Activated effector memory CD4-positive, alpha-beta T cell treated with Interleukin-2 at 50 U/mL for 16 hours (primary cell): ENCODE measurements at places on chromosomes 1 and 21.

DNA sequence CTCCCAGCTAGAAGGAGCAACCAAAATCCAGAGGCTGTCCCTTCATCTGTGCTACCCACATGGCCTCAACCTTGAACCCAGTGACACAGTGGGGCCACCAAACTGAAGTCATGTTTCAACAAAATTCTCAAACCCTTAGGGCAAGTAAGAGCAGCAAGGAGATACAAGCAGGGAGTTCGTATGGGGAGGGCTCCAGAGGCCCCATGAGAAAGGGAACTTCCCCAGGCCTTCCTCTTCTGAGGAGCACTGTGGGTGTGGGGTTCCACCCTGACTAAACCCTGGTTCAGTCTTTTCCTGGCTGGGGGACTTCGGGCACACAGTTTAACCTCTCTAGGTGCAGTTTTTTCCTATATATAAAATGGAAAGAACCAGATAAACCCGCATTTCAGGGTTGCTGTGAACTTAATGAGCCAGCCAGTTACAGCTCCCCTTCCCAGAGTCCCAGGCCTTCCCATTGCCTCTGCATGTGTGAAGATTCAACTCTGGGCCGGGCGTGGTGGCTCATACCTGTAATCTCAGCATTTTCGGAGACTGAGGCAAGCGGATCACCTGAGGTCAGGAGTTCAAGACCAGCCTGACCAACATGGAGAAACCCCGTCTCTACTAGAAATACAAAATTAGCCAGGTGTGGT is 8.0 kb upstream of the THEMIS2 start:
- DNase-seq = no peak

DNA sequence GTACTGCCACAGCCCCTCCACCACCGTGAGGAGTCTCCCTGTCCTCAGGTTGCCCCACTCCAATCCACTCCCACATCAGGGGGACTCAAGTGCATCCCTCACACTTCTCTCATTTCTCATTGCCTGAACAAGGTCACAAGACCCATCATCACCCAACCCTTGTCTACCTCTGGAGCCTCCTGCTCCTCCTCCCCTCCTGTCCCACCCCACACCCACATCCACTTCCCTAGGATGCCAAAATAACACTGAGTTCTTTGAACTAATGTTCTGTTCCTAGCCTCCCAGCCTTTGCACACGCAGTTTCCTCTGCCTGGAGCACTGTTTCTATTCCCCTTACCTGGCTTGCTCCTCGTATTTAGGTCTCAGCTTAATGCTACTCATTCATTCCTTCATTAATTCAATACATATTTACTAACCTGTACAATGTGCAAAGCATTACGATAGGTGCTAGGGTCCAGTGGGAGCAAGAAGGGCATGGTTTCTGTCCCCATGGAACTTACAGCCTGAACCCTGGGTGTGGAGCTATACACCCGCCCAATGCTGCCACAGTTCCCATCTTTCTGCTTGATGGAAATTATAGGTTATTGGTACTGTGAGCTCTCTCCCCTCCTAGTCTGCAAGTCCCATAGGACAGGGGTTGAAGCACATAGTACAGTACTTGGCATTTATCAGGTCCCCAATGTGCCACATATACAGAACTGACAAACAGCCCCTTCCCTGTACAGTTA is 96.1 kb upstream of the GRIK3 start:
- no peak for DNase-seq

- DNase-seq = no peak
Measured at GRCh38 chr1:156752843-156753482, 1.5 kb upstream of the HDGF start.

- DNase-seq = no peak
Measured at GRCh38 chr1:245843101-245843500, 664.0 kb downstream of the SMYD3 start.

GRCh38 chr1:68294367-68295066 is 62.2 kb upstream of the WLS start:
- no peak for DNase-seq

GRCh38 chr1:87344231-87344630 is 15.6 kb downstream of the LMO4 start:
- no peak for DNase-seq

DNA sequence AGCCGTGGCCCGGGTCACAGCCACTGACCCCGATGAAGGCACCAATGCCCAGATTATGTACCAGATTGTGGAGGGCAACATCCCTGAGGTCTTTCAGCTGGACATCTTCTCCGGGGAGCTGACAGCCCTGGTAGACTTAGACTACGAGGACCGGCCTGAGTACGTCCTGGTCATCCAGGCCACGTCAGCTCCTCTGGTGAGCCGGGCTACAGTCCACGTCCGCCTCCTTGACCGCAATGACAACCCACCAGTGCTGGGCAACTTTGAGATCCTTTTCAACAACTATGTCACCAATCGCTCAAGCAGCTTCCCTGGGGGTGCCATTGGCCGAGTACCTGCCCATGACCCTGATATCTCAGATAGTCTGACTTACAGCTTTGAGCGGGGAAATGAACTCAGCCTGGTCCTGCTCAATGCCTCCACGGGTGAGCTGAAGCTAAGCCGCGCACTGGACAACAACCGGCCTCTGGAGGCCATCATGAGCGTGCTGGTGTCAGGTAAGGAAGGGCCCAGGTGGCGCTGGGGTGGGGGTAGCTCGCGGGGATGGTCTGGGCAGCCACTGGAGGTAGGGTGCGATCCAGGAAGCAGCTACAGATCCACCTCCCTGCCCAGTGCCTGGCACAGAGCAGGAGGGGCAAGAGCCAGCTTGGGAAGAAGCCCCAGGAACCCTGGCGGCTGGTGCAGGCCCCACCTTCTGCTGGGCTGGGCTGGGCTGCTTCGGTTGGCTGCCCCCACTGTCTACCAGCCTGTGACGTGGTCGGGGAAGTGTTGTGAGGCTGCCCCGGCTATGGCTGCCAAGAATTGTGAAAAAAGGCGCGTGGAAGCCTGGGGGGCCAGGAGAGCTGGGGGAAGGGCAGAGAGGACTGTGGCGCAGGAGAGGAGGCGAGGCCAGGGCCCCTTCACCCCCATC is 3.8 kb downstream of the CELSR2 start:
- DNase-seq = no peak

DNA sequence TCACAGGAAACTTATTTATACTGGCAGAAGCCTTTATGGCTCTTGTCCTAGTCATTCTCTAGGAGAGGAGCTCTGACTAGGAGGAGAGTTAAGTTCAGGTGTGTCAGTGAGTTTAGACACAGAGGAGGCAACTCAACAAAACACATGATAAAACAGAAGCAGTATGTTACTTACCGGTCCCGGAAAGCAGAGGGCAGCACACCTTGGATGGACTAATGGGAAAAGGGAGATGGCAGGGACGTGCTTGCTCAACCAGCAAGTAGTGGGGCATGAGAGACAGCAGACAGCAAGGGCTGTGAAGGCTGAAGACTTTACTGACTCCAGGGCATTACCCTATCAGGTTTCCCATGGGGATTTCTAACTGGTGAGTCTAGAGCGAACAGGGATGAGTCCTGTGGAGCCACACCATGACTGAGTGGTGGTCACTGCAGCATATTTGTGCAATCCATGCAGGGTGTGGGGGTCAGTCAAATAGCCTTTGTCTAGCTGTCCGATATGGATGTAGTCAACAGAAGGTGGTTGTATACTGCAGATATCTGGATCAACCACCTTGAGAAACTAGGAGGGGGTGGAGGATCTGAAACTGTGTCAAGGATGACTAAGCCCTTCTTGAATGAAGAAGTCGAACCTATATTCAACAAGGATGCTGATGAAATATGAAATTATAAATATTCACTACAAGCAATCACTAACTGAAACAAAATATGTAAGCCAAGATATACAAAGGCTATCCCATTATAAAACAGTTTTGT is 596.3 kb upstream of the CHRM3 start:
- DNase-seq = no peak

- DNase-seq = no peak
Measured at GRCh38 chr1:20508411-20508771, 440 bp upstream of the MUL1 start.

GRCh38 chr1:28577052-28577678 is 14.9 kb upstream of the RAB42 start:
- no peak for DNase-seq

DNA sequence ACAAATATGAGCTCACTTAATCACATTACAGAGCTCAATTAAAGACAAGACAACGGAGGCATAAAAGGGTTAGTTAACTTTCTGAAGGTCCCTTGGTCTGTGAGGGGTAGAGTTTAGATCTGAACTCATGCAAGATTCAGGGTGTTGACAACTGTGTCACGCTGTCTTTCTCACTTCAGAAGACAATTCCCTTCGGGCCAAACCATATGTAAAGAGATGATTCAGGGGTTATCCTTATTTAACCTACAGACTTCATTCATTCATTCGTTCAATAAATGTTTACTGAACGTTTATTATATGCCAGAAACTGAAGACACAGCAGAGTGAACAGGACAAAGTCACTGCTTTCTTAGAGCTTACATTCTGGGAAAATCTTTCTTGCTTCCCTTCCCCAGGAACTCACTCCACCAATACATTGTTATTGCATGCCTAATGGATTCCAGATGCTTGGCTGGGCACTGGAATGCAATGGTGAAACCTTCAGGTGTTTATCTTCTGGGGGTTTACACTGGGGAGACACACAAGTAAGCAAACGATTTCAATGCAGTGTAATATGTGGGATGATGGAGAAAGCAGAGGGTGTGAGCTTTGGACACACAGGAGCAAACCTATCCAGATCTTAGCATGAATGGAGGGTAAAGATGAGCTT is 6.4 kb downstream of the XCL1 start:
- DNase-seq = no peak

GRCh38 chr1:29471487-29472313 is 235.4 kb downstream of the PTPRU start:
- DNase-seq = no peak

- no peak for DNase-seq
Measured at GRCh38 chr1:77348549-77348948, 66.7 kb downstream of the AK5 start.

DNA sequence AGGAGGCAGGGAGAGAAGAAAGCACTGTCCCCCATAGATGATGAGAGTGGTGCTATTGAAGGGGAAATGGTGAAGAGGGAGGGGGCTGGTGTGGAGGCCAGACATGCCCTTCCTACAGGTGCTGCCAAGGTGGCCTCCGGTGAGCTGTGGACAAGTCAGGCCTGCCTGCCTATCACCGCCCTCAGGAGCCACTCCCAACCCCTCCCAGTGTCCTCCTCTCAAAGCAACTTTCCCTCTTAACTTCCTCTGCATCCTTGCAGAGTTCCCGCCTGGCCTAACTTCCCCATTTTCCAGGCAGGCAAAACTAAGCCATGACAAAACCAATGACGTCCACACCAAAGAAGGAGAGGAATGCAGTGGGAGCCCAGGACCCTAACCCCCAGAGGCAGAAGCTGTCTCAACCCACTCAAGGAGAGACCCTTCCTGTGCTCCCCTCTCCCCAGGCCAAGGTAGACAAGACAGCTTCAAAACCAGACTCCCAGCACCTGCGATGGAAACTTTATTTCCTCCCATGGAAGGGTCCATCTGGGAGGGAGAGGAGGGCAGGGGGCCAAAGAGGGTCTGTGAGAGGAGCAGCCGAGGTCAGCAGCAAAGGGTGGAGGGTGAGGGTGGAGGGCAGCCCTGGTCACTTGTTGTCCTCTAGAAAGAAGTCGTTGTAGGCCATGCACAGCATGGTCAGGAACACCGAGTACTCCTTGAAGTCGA is 1.0 kb upstream of the S100A6 start:
- DNase-seq = no peak

GRCh38 chr1:110976089-110976488 is 12.4 kb upstream of the LRIF1 start:
- DNase-seq = no peak

DNA sequence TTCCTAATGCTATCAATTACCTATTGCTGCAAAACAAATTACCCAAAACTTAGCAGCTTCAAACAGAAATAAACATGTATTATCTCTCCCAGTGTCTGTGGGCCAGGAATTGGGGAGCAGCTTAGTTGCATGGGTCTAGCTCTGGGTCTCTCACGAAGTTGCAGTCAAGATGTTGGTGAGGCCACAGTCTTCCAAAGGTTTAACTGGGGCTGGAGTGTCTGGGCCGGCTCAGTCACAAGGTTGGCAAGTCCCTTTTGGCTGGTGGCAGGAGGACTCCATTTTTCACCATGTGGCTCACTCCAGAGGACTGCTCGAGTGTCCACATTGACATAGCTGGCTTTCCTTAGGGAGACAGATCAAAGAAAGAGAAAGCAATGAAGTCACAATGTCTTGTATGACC is 5.0 kb upstream of the LRP8 start:
- DNase-seq = no peak

DNA sequence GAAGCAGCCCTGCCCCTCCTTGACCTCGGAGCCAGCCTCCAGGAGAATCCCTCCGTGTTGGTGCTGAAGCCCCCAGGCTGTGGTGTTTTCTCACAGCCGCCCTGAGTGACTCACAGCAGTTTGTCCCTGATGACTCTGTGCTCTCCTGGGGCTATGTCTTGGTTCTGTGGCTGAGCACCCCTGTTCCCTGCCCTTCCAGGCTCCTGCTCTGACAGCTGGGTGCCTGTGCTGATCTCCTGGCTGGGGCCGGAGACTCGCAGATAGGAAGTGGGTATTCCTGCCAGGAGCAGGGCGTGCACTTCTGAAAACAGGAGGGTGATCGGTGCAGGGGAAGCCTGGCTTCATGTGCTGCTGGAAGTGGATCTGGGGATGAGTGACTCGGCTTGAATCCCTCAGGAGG is 34.5 kb downstream of the POFUT2 start:
- no peak for DNase-seq

DNA sequence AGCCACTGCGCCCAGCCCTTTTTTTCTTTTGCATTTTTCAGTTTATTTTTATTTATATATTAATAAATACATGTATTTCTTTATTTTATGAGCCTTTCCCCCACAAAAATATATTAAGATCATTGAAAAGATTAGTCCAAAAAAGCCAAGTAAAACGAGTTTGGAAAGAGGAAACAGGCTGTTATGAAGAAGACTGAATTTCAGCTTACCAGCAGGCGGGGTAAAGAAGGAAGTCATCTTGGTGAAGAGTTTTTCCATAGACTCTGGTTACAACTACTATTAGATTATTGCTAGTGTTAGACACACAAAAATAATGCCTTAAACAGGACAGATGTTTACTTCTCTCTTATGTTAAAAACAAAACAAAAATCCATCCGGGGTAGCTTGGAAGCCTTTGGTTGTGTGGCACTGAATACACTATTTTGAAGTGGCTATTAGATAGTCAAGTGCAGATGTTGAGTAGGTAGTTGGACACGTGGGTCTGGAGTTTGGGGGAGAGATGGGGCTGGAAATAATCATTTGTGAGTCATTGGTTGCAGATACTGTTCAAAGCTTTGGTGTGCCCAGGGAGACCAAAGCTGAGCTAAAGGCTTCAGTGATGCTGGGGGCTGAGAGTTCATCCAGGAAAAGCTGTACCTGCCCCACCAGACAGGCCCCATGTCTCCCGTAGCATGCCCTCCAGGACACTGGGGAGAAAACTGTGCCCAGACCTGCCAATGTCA is 8.7 kb upstream of the LRRC71 start:
- DNase-seq = no peak

DNA sequence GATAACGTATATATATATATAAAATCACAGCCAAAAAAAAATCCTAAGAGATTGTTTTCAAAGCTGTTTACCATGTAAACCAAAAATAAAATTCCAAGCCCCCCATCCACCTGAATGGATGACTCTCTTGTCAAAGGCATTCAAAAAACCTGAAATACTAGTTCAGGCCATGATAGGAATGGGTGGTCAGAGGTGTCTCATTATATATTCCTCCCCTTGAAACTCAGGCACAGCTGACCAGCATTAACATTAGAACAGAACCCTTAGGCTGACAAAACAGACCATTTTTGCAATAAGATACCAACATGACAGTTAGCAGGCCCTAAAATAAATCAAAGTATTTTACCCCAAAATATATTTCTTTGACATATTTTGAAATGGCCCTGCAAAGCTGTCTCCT is 122.5 kb downstream of the DNM3 start:
- no peak for DNase-seq

GRCh38 chr1:200130552-200130951 is 103.0 kb downstream of the NR5A2 start:
- no peak for DNase-seq
